Naive thymus-derived CD8-positive, alpha-beta T cell (primary cell): ENCODE measurements at places on chromosomes 3 and 15. TPM values are rescaled to one million over a fixed set of nuclear protein-coding genes. Genes with fewer than 3 reads are reported as not detected.

Gene C2CD4A
- not detected for total RNA-seq

DNA sequence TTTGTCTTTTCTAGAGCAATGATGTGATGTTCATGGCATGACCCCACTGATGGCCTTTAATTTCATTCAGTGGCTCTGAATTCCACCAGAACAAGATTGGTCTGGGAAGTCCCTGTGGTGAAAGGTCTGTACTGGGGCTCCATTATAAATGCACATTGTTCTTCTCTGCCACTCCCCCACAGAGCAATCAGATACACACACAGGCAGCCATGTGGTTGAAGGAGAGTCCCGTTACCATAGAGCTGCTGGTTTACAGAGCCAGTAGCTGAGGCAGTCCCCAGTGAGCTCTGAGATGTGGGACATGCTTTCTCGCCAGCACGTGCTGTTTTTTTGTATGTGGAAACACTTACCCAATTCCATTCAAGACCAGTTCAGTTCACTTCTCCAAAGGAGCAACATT, 172.7 kb upstream of the TRIM42 start:
- no peak overlapping the region for H3K4me3 ChIP-seq
- no peak overlapping the region for H3K27ac ChIP-seq
- no peak for DNase-seq
- peaks cover 34% of the 10 kb centered on the region for H3K27me3 ChIP-seq
- no peaks in the 10 kb centered on the region for H3K36me3 ChIP-seq

Gene TCF12
- total RNA-seq, result 73.6 TPM

GRCh38 chr3:141863491-141863890, 13.0 kb upstream of the ATP1B3 start:
- no peak overlapping the region for H3K27ac ChIP-seq
- H3K27me3 ChIP-seq, result no peaks in the 10 kb centered on the region
- peaks cover 6% of the 10 kb centered on the region for H3K4me1 ChIP-seq
- no peak for DNase-seq

GRCh38 chr3:133983576-133984560, 45.9 kb downstream of the SLCO2A1 start:
- H3K4me3 ChIP-seq, result no peak overlapping the region
- DNase-seq, result no peak
- H3K36me3 ChIP-seq, result no peaks in the 10 kb centered on the region
- peaks cover 4% of the 10 kb centered on the region for H3K27me3 ChIP-seq

DNA sequence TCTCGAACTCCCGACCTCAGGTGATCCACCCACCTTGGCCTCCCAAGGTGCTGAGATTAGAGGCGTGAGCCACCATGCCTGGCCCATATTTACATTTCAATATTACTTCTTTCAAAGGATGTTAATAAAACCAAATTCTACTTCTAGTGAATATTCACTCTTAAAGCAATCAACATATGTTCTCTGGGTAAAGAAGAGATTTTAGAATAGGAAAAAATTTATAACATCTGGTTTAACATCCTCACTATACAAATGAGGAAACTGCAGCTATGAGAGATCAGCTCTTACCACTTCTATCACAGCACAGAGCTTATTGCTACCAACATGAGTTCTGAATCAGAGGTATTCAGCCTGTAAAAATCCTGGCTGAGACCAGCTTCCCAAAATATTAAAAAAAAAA, 48.7 kb downstream of the IL17RD start:
- H3K27ac ChIP-seq, result no peak overlapping the region
- DNase-seq, result no peak
